Activated CD8-positive, alpha-beta memory T cell treated with anti-CD3 and anti-CD28 coated beads for 24 hours (primary cell): ENCODE measurements at places on chromosomes 1 and 21.

GRCh38 chr1:181089017-181089675 lies 646 bp downstream of the IER5 start:
- DNase-seq: no peak

DNA sequence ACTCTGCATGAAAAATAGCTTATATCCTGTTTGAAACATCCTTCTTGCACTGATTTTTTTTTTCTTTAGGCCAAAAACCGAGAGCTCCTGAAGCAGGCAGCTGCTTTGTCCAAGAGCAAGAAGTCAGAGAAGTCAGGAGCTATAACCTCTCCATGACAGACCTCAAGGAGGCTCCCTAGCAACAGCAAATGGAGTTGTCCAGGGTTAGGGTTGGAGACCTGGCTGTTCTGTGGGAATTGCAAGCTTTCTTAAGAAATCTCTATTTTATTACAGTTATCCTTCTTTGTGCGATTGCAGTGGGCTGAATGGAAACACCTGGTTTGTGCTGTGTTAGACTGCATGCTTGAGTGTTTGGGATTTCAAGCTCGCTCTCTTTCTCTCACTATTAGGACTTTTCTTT lies 12.6 kb upstream of the STX12 start:
- DNase-seq: no peak

DNA sequence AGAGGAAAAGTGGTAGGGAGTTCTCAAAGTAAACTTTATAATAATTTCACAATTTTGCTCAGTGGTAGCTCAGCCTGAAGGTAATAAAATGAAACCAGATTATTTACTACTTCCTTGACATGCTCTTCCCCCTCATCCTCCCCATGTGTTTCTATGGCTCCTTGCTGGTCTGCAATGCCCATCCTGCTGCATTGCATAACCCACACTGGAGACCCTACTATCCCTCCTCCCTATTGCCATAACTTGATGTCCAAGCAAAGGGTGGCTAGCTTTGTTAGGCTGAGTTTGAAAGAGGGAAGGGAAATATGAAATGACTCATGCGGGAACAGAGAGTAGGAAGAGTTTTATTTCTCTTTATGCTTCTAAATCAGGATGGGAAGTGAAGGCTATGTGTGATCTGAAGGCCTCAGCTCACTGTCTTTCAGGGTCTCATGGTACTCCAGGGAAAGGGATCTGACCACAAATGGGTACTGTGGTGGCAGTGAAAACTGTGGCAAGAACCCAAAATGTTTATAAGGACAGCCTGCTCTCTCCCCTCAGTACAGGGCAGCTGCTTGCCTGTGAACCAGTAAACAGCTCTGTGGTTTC lies 36.4 kb upstream of the HSD17B7 start:
- no peak for DNase-seq

DNA sequence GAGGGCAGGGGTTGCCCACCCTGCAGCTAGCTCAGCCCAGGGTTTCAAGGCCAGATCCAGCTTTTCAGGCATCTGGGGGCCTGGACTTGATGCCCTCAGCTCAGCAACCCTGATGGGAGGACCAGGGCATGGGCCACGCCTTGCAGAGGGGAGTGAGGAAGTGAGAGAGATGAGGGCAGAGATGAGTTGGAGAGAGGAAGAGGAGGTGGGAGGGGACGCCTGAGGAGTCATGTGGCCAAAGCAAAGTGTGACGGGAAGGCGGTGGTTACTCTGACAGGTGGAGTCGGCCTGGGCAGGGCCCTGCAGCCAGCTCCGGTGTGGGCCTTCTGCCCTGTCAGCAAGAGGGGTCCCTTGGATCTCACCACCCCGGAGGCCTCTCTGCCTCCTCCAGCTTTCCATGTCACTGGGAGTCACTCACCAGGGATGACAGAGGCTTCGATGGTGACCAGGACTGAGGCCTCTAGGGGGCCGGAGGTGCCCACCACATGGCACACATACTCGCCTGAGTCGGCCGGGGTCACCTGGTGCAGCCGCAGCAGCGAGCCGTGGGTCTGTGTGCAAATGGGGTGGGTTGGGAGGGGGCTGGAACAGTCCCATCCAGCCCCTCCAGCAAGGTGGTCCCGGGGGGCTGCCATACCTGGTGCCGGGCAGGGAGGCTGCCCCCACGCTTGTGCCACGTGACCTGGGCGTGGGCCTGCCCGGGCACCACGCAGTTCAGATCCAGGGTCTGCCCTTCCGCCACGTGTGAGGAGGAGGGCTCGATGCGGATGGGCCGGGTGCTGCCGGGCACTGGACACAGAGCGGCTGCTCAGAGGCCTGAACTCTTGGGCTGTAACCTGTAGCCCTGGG lies 40.4 kb downstream of the LDLRAD2 start:
- DNase-seq: no peak

DNA sequence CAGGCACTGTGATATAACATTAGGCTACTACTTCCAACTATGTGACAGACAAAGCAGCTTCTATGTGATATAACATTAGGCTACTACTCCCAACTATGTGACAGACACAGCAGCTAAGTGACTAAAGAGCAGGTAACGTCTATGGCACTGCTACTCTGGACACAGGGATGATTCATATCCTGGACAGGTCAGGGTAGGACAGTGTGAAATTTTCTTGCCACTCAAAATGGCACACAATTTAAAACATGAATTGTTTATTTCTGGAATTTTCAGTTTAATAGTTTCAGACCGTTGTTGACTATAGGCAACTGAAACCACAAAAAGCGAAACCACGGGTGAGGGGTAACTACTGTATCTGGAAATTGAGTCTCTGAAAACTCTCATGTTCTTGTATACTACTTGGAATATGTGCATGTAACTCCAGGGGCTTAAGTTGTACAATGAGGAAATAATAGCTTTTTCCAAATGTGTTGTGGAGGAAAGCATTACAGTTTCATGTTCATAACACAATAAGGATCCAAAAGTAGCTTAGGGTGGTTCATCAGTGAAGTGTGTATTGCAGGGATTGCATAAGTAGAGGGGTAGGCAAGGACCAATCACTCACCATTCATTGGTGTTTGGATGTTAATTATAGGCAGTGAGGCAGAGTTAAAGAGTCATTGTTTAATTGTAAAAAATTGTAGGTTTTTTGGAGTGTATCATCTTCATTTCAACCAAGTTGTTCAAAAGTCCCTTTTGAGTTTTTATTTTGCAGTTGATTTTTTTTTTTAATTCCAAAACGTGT lies 5.3 kb downstream of the DTL start:
- no peak for DNase-seq

GRCh38 chr1:16191309-16191708 lies 21.1 kb downstream of the ARHGEF19 start:
- no peak for DNase-seq

DNA sequence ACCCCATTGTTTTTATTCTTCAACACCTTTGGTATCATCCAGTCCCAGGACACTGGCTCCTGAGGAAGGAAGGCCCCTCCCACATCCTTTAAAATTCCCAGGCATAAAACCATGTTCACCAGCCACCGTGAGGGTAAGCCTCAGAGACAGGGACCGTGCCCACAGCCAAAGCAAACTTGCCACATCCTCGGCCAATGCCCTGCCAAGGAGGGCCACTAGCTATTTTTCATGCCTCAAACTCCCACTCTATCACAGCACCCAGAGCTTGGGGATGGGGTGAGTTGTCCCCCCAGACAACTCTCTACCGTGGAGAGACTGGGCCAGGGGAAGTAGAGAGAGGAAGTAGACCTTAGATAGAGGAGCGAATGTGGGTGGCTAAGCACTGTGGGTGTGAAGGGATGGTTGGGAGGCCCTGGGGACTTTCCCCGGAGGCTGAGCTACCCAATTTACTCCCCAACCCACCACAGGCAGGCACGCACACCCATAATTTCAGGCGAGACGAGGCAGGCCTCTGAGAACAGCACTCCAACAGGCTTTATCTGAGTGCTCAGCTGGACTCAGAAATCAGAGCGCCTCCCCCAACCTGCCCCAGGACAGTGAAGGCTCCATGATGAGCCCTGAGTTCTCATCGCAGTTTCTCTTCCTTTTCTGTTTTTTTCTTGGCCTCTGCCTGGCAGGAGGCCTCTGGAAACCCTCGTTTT lies 15.9 kb upstream of the BTG2 start:
- peak; percentile 93 for DNase-seq

DNA sequence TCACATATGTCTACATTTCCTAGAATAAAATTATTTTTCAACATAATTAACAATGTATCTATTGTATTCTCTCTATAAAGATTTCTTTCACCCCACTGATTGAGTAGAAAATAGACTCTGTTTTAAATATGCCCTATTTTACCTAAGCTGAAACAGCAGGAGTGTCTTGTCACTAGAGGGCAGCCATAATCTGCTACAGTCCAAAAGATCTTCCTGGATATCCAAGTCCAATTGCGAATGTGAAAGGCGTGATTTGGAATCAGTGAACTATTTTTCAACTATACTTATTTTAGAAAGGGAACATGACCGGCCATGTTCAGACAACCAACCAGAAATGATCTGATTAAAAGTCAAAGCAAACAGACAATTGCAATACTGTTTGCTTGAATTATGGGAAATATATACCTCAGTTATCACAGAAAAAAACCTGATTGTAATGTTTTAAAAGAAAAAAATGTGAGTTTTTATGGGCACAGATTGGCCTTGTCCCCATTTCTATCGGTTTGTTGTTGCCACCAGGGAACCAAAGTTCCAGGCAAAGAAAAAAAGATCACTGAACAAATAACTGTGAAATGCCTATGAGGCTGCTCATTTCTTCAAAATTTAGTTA lies 1211.0 kb upstream of the ADGRL4 start:
- DNase-seq: no peak

GRCh38 chr1:47179988-47180563 lies 9.8 kb downstream of the PDZK1IP1 start:
- DNase-seq: no peak

GRCh38 chr1:94873520-94874351 lies 53.2 kb downstream of the CNN3 start:
- no peak for DNase-seq

- DNase-seq: no peak
Measured at GRCh38 chr1:229810961-229811360, 184.9 kb downstream of the URB2 start.

DNA sequence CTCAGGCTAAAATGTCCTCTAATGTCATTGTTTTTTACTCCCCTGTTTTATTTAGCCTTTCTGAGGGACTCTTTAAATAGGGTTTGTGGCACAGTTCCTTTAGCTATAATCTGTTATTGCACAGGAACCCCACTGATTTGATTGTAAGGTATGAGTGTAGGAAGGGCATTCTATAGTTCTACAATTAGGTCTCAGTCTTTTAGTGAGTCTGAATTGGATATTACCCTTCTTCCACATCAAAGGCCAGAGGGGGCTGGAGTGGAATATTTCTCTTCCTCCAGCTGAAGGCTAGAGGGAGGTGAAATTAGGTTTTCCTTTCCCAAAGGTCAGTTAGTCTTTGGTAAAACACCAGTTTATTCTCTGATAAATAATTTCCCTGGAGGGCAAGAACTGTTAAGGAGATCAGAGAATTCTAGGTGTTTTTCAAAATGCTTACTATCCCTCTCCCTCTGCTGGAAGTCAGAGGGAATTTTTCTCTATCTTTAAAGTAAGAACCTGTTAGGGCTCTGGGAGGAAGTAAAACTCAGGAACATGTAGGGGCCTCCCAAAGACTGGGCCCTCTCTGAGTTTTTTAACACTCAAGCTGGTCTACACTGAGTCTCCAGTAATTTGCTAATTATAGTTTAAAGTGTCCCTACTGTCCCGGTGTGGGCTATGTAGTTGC lies 176.3 kb upstream of the ZNHIT6 start:
- DNase-seq: no peak

- no peak for DNase-seq
Measured at GRCh38 chr1:70893381-70893780, 154.2 kb downstream of the PTGER3 start.

DNA sequence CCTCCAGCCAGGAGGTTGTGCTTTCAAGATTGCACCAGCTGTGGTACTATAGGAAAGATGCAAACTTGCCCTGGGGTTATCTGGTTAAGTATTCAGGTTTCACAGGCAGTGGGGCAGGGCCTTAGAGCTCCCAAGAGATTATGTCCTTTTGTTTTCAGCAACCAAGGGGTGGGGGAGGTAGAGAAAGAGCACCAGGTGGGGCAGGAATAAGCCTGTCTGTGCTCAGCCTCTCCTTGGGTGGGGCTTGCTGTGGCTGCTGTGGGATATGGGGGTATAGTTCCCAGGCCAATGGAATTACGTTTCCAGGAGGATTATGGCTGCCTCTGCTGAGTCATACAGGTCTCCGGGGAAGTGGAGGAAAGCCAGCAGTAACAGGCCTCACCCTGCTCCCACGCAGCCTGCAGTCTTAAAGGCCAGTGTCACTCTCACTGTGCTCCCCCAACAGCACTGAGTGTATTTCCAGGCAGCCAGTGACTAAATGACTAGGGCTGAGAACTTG lies 508.6 kb downstream of the RWDD3 start:
- no peak for DNase-seq

DNA sequence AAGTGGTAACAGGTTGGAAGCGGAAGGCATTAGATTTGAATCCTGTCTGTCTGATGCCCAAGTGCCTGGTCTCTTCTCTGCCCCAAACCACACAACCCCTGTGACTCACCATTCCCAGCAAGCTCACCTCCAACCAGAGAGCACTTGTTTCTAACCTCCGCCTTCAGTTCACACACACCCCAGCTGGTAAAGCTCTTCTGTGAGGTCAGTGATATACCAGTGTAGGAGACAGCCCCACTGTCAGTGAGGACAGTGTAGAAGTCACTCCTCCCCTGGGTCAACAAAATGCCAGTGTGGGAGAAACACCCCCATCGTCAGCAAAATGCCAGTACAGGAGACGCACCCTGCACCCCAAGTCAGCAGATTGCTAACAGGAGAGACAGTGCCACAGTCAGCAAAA lies 2.6 kb downstream of the RIMS3 start:
- DNase-seq: no peak

DNA sequence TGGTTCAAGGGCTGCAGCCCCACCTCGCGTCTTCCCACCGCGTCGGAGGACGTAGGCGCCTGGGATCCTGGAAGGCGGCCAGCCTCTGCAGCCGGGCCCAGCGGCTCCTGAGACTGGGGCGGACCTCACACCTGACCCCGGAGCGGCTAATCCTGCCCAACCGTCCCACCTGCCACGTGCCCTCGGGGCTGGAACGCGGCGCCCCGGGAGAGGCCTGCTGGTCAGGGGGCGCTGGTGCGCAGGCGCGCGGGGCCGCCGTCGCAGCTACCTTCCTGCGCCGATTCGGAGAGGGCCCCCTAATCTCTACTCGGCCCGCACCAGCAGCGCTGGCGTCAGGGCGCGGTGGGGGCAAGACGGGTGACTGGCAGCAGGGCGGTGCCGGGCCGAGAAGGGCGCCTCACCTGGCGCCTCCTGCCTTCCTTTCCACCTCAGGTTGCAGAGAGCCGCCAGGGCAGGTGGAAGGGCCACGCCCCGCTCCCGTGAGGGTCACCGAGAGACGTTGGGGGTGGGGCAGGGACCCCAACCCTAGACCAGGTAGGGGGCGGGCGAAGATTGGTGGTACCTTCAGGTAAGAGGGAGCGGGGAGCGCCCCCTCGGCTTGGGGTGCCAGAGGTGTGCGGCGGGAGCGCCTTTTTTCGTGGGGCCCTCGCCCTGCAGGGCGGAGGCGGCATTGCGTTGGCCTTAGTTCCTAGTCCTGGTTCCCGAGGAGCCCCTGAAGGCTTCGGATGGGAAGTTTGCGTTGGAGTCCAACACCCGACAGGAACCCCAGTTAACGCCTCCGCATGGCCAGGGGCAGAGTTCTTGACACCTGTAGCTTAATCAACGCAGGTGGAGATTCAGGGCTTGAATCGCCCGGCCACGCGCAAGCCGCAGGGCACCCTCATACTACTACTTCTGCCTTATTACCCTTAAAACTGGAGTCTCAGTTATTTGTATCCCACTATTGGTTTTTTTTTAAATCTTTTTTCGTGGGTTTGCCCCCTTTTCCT lies at the start of gene TDRD5:
Gene TDRD5 (plus strand): TSS at position 241 of the 989 bp plus-strand sequence. CDS start 784 bp downstream, outside the sequence.
- no peak for DNase-seq
